Stimulated activated CD8-positive, alpha-beta memory T cell treated with anti-CD3 and anti-CD28 coated beads, Interleukin-4, amount 100 ng/mL, for 4 hours (primary cell): ENCODE measurements at places on chromosomes 2 and 18.

GRCh38 chr18:4017480-4017879 lies 437.6 kb downstream of the DLGAP1 start:
- DNase-seq = no peak

DNA sequence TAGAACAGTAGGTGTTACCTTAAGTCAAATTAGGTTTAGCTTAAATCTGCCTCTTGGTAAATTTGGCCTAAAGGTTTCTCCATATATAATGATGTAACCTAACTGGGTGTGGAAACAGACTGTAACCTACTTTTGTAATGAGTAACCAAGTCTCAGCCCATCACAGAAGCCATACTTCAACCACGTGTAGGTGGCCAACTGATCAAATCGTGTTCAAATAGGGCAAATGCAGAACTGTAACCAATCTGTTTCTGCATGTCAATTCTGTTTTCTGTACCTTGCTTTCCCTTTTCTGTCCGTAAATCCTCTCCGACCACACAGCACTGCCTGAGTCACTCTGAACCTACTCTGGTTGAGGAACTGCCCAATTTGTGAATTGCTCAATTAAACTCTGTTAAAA lies 34.0 kb upstream of the PLA2R1 start:
- no peak for DNase-seq

- no peak for DNase-seq
Observed at GRCh38 chr2:20333738-20334137, 16.9 kb downstream of the PUM2 start.

DNA sequence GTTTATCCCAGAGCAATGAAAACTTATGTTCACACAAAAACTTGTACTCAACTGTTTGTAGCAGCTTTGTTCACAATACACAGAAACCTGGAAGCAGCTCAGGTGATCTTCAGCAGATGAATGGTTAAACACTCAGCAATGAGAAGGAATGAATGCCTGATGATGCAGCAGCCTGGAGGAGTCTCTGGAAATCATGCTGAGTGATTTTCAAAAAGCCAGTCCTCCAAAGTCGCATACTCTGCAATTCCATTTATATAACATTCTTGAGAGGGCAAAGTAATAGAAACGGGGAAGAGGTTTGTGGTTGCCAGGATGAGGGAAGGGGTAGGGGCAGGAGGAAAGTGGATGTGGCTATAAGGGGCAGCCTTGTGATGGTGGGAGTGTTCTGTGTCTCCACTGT lies 108.1 kb downstream of the CTIF start:
- no peak for DNase-seq

DNA sequence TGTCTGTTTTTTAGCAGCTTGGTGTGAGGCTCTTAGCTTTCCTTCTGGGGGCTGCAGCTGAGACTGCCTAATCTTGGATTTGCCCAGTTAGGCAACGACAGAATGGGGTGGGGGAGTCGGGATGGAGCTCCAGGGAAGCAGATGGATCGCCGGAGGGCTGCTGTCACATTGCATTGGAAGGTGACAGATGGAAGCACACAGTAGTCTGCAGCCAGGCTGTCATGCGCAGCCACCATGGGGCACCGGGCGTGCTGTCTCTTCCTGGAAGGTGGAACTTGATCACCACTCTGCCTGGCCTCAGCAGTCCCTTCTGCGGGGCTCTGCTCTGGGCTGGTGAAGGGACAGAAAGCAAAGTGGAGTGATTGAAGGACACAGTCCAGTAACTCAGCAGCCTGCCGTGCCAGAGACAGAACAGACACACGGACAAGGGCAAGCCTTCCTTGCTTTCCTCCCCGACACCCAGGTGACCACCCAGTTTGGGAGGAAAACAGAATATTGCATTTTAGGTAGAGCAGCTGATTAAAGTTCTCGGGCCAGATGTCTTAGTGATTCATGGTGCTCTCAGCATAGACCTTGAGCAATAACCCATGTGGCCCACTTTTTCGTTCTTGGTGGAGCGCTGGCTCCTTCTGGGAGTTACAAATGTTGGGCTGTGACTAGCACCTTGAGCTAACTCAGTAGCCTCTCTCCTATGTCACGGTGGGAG lies 40.9 kb downstream of the RNF144A start:
- DNase-seq = no peak
